ENCODE measurements at places on chromosomes 2 and 18.

DNA sequence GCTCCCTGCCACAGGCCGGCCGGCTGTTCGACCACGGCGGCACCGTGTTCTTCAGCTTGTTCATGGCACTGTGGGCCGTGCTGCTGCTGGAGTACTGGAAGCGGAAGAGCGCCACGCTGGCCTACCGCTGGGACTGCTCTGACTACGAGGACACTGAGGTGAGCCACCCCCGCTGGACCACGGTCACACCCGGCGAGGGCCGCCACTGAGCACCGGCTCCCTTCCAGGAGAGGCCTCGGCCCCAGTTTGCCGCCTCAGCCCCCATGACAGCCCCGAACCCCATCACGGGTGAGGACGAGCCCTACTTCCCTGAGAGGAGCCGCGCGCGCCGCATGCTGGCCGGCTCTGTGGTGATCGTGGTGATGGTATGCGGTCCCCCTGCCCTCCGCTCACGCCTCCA, 20.8 kb downstream of the ANO7 start:
- DNase-seq: no peak

- no peak for DNase-seq
Measured at GRCh38 chr2:241215421-241215820, 26.9 kb downstream of the ANO7 start.

GRCh38 chr18:13300029-13300428, 81.5 kb downstream of the LDLRAD4 start:
- DNase-seq: no peak

- DNase-seq: no peak
Measured at GRCh38 chr18:9839853-9840252, 45.9 kb upstream of the TXNDC2 start.

DNA sequence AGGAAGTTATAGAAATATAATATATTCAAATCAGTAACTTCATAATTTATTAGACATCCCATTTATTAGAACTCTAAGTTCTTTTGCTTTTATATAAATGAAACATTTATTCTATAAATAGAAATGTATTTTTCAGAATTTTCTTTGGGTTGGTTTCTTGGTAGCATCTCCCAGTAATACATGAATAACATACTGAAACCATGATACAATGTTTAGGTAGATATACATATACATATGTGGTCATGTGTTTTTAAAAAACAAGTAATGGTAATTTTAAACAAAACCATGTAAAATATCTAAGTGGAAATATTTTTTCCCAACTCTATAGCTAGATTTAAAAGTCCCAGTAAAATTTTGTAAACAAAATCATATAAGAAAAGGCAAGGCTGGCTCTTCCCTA, 36.9 kb downstream of the WIPF1 start:
- DNase-seq: no peak

DNA sequence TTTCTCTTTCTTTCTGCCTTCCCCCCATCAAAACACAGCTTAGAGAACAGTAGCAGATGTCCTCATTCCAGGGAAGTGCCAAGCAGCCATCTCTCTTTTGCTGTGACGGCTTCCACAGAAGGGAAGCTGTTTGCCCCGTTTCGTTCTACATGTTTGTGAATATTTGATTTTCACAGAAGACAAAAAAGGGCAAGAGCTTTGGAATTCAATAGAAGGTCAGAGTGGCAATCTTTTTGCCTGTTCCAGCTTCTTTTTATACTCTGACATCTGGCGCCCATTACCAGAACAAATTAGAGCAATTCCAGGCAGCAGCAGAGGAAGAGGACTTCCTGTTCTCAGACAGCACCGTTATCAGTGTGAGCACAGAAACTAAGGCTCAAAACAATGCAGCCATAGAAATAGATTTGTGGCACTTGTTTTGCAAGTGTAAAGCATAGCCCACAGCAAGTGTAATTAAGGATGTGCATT, 79.0 kb upstream of the CDH19 start:
- peak; percentile 15 for DNase-seq

DNA sequence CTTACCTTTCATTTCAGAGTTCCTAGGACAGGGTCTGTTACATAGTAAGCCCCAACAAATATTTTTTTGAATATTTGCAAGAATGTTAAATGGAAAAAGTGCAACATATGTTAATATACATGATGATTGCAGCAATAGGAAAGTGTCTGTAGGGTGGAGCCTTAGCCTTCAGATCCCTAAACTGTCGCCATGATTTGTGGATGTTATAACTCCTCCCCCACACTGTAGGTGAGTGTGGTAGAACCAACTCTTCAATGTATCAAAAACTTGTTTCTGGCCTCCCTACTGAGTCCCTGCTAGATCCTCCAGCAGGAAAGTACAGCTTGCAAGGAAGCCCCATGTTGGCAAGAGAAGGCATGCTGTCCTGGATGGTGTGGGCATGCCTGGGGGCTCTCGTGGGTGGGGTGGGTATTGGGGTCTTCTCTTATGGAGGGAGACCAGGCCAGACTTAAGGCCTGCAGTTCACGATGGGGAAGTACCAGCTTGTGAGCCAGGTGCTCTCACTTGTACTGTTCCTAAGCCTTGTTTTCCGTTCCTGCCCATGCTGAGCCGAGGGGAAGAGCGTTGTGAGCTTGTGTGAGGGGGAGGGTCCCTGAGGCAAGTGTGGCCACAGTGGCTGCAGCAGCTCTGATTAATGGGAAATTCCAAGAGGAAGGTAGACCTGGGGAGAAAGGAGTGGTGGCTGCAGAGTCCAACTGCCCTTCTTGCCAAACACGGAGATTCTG, 11.4 kb downstream of the FHOD3 start:
- DNase-seq: peak; percentile 33

GRCh38 chr2:173122936-173123335, 47.3 kb downstream of the MAP3K20 start:
- DNase-seq: no peak

DNA sequence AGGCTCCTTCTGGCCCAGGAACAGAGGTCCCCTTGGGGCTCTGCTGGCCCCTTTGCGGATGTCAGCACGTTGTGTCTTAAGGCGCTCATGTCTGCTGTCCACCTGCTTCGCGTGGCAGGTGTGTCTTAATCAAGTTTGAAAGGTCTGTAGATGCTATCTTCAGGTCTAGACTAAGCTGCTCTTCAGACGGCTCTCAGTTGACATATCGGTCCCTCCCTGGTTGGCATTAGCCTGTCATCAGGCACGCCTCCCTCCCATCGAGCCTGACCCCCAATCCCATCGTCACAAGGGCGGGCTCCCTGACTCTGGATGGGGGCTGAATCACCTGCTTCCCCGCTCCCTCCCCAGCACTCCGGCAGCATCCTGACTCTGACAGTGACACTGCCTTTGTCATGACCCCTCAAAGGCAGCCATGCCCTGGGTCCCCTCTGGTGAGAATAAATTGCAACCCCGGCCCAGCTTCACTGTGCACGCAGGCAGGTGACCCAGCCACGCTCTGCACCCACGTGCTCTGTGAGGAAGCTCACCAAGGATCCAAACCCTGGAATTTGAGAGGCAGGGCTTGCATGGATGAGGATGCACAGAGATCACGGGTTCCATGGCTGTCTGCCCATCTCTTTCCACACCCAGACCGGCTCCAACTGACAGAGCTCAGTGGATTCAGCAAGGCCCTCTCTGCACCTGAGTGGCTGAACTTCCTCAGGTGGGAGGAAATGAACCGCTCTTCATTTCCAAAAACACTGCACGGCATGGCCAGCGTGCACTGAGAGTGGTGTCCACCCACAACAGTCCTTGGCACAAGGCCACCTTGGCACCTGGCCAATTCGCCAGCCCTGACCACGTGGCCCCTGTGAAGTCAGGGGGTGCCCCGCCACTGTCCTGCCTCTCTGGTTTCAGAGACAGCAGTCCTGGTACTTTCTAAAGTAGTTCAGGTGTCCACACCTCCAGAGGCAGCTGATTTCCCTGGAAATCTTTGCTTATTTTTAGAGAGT, 110.2 kb upstream of the GPC1 start:
- DNase-seq: no peak

GRCh38 chr18:70195852-70196434, 9.5 kb downstream of the RTTN start:
- no peak for DNase-seq

DNA sequence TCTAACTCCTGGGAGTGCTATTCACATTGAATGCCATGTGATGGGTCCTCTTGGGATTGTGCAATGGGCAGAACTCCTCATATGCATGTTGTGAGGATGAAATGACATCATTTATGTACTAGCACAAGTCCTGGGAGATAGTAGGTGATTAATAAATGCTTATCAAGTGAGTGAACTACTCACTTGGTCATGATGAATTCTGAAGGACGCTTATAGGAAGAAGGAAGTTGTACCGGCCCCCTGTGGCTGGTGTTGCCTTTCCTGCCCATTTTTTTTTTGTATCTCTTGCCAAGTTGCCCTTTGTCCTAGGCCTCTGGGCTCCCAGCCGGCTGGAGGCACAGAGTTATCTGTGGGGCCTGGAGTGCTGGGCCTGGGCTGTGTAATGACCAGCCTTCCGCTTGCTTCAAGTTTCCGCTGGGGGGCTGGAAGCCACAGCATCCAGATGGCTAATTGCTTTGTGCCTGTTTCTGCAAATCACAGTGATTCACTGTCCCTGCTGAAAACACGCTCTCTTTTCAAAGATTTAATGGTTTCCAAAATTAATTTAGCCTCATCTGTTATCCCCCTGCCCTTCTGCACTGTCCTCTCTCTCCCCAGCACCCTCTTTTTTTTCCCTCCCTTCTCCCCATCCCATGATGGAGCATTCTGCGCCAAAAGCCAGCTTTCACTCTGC, 33.7 kb upstream of the MRPL33 start:
- no peak for DNase-seq

GRCh38 chr2:11396467-11397445, 52.3 kb upstream of the ROCK2 start:
- no peak for DNase-seq

- peak; percentile 73 for DNase-seq
Measured at GRCh38 chr2:88626171-88627054, 851 bp downstream of the EIF2AK3 start.

DNA sequence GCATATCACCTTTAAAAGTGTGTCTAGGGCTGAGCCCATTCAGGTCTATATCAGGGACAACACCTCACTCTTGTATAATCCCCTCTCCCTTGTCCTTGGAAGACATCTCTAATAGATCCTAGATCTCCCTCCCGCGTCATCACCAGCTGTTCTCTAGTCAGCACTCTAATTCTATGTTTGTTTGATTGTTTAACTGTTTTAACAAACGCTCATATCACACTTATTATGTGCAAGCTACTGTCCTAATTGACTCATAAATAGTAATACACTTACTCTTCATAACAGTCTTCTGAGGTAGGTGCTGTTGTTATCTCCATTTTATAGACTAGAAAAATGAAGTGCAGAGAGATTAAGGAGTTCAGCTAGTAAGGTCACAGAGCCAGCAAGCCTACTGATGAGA, 1.6 kb upstream of the ERMN start:
- no peak for DNase-seq

- peak; percentile 68 for DNase-seq
Measured at GRCh38 chr2:219459460-219460311, 25.0 kb downstream of the SPEG start.

- DNase-seq: no peak
Measured at GRCh38 chr2:9637330-9637729, 6.5 kb upstream of the YWHAQ start.

GRCh38 chr18:8034674-8035073, 467.6 kb downstream of the PTPRM start:
- no peak for DNase-seq

DNA sequence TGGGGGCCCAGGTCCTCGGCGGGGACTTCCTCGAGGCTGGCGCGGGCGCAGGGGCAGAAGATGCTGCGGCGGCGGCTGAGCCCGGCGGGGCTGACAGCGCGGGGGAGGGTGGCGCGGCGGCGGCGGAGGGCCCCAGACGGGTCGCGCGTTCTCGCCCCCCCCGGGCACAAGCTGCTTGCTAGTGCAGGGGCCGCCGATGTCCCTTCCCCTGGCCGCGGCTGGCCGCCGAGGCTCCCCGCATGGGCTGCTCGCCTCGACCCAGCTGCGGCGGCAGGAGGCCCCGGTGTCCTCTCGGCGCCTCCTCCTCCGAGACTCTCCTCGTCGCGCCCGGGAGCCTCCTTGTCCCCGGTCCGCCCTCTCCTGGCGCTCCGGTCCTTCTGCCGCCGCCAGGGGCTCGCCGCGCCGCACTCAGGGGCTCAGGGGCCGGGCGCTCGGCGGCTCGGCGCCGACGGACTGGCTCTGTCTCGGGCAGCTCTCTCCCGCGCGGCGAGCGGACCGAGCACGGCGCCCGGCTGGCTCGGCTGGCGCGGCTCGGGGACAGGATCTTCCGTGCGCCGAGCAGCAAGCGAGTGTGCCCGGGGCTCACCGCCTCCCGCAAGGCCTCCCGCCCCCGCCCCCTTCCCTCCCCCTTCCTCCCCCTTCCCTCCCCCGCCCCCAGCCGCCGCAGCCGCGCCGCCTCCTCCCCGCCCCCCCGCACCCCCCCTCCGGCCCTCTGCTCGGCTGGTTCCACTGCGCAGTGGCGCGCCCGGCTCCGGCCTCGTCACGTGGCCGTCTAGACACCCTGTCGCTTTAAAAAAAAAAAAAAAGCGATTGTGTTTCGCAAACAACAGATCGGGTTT, 902 bp upstream of the SMAD7 start:
- peak; percentile 90 for DNase-seq

GRCh38 chr2:33377048-33377447, 99.4 kb upstream of the RASGRP3 start:
- no peak for DNase-seq

DNA sequence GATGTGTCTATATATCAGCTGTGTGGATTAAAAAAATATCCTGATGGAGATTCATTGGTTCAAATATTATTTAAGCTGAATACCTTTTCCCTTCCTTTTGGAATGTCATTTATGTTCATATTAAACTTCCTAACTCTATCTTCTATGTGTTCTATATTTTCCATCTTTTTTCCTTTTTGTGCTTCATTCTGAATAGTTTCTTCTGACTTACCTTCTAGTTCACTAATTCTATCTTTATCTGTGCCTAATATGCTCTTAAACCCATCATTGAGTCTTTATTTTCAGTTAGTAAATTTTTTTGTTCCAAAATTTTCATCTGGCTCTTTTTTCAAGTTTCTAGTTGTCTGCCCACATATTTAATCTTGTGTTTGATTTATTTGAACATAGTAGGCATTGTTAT, 219.4 kb upstream of the STON1 start:
- DNase-seq: no peak

GRCh38 chr2:191417746-191418145, 172.5 kb downstream of the MYO1B start:
- DNase-seq: no peak

- DNase-seq: peak; percentile 7
Measured at GRCh38 chr2:206160125-206160806, 571 bp downstream of the EEF1B2 start.

DNA sequence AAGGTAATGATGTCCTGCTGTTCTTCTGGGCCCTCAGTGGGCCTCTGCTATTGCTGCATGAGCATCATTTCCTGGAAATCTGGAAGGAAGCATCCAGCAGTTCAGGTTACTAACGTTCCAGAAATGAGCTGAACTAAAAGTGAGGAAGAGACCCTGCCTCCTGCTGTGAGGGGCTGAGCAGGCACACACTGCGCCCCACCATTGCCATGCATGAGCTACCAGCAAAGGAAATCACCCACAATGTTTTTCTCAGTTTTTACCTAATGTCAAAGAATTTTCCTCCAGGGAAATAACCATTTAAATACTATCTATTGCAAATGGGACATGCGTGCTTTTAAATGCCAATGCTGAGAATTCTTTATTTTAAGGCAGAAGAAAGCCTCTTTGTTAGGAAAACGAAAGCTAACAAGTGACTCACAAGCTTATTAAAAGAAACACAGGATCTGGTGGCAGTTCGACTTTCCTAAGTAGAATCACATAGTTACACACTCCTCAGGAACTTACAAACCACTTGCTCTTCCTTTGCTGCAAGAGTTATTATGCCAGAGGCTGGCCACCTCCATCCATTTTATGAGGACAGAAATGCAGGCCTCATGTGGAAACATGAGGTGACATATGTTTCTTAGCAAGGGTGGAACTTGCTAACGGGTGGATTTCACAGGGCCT, 152.6 kb upstream of the TTC39C start:
- DNase-seq: no peak

GRCh38 chr2:66733364-66733999, 298.6 kb downstream of the MEIS1 start:
- no peak for DNase-seq

Measured in kidney (tissue), 22 donors.